ENCODE measurements at places on chromosomes 7 and 10. TPM values are rescaled to one million over a fixed set of nuclear protein-coding genes. Genes with fewer than 3 reads are reported as not detected.

DNA sequence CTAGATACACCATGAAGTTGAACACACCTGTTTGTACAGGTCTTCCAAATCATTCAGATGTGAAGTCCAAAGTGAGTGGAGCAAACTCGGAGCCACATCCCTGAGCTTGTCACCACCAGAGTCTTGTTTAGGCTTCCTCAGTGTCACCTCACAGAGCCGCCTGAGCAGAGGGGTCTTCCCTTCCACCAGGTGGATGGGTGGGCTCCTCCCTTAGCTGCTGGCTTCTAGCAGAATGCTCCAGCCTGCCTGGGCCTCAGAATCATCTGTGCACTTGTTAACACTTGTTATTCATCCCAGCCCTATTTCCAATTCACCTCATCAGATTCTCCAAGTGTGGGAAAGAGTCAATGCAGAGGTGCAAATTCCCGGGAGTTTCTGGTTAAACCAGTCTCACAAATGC lies 32.5 kb downstream of the C10orf71 start:
- DNase-seq = no peak
- no peaks in the 10 kb centered on the region for H3K4me1 ChIP-seq
- no peaks in the 10 kb centered on the region for H3K27me3 ChIP-seq
- no peaks in the 10 kb centered on the region for H3K36me3 ChIP-seq

- no peaks in the 10 kb centered on the region for H3K27me3 ChIP-seq
- H3K27ac ChIP-seq = no peak overlapping the region
- H3K4me1 ChIP-seq = no peaks in the 10 kb centered on the region
These were observed 664.8 kb upstream of the SEMA3D start for GRCh38 chr7:85851571-85852193.

GRCh38 chr10:49382226-49382625 lies 13.7 kb downstream of the DRGX start:
- peaks cover under 1% of the 10 kb centered on the region for H3K27me3 ChIP-seq
- no peak for DNase-seq
- H3K4me1 ChIP-seq = no peaks in the 10 kb centered on the region
- no peak overlapping the region for H3K27ac ChIP-seq

- H3K4me1 ChIP-seq = no peaks in the 10 kb centered on the region
- H3K36me3 ChIP-seq = no peaks in the 10 kb centered on the region
- no peaks in the 10 kb centered on the region for H3K27me3 ChIP-seq
- no peak overlapping the region for H3K27ac ChIP-seq
- H3K4me3 ChIP-seq = no peak overlapping the region
- DNase-seq = no peak
These were observed 105.3 kb downstream of the CXCL12 start for GRCh38 chr10:44279426-44280126.

DNA sequence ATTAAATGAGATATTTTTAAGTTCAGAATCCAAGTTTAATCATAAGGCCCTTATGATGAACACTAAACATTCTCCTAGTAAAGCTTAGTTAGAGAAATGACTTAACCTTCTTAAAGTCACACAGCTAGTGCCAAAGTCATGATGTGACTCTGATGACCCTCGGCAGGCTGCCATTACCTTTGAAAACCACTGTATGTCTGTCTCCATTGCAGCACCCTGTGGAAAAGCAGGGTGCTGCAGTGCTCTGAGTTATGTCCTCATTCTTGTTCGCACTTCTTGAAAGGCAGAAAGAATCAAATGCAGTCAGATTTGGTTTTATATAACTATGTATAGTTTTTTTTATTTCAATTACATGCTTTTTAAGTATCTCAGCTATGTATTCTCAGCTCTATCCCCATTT lies 105.0 kb downstream of the PHTF2 start:
- H3K27me3 ChIP-seq = no peaks in the 10 kb centered on the region
- no peak for DNase-seq
- no peak overlapping the region for H3K4me3 ChIP-seq

Gene NODAL
- not detected for polyA plus RNA-seq

Gene SYT15
- 0.65 TPM for polyA plus RNA-seq

Gene HMX2
- polyA plus RNA-seq = not detected
